ENCODE measurements at places on chromosomes 12 and 14.

DNA sequence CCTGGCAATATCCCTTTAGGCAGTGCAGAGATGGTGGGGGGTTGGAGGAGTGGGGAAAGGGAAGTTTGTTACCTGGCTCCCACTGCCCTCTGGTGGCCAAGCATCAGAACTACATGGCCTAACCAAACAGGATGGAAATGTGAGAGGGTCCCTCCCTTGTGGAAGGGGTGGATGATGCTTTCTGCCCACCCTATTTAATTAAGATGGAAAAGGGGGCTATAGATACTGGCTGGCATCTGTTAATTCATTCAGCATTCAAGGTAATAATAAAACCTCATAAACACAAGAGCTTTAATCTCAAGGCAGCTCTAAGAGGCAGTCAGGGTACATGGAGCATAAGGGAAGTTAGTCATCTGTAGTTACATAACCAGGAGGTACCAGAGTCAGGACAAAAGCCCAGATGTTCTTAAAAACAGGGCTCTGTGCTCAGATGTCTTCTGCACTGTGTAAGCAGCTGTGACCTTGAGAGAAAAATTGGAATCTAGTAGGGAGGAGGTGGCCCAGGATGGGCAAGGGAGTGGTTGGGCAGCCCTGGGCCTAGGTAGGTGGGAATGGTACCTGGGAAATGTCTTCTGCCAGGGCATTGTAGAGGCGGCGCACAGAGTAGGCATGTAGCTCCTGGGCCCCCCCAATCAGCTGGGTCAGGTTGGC is 4.6 kb downstream of the AP1G2 start:
- peak; percentile 68 for DNase-seq

DNA sequence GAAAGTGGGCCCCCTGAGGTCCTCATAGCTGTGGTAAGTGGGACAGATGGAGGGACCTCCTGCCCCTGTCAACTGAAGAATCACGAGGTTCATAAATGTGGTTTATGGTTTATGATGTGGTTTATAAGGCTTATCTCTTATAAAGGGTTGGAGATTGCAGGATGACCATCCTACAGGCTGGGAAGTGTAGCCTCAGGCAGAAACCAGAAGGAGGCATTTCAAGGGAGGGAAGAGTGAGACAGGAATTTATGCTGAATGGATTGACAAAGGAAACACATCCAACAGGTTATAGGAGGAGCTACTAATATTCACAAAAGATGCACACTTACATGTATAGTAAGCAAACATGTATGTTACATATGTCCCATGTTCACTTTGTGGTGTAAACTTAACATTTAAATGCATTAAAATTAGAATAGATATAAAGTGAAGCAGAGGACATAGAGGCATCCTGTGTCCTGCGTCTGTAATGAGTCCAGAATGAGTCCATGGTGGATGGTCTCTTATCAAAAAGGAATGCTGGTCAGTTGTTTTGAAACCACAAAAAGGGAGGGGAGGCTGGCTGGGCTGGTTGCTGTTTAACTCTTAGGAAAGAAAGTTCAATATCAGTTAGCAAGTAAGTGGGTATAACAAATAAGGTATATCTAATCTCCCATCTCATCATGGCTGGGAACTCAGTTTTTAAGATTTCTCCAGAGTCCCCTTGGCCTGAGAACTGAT is 149.0 kb upstream of the RMST start:
- DNase-seq, result no peak

DNA sequence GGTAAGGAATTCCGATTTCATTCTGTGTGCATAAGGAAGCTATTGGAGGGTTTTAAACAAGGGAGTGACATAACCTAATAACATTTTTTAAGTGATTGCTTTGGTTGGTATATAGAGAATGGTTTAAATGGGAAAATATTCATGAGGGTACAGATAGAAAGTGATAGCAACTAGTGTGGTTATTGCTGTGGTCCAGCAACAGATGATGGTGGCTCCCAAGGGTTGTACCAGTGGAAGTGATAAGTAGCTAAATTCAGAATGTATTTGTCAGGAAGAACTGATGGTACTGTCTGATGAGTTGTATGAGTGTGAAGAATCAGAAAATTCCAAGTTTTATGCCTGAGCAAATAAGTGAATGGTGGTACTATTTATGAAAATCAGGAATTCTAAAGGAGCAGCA is 2.6 kb upstream of the CNOT2 start:
- peak; percentile 38 for DNase-seq

GRCh38 chr14:55845963-55846825 is 266.2 kb downstream of the KTN1 start:
- no peak for DNase-seq

DNA sequence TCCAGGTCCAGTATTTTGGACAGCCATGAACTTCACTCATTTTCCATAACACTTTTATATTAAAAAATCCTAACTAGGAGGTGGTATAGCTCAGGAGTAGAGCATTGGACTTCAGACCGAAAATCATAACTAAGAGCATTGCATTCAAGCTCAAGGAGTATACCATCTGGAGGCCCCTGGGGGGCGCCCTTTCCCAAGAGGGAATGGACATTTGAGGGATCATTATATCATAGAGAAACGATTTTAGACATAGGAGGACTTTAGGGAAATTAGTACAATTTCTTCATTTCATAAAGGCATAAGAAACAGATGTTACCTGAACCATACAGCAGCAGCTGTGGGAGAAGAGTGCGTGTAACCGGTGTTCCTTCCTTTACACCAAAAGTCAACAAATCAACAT is 5.2 kb upstream of the ATG14 start:
- DNase-seq, result peak; percentile 54

- DNase-seq, result no peak
These were observed at the start of gene KIF26A for GRCh38 chr14:104138098-104138717. KIF26A (plus strand) TSS chr14:104138587; CDS start chr14:104138723, 136 bp downstream.

GRCh38 chr12:64125913-64126312 is 96.2 kb downstream of the KICS2 start:
- no peak for DNase-seq

- no peak for DNase-seq
These were observed 99.2 kb downstream of the DIP2B start for GRCh38 chr12:50603817-50604639.

- peak; percentile 38 for DNase-seq
These were observed 17.9 kb downstream of the SIVA1 start for GRCh38 chr14:104770851-104771272.

DNA sequence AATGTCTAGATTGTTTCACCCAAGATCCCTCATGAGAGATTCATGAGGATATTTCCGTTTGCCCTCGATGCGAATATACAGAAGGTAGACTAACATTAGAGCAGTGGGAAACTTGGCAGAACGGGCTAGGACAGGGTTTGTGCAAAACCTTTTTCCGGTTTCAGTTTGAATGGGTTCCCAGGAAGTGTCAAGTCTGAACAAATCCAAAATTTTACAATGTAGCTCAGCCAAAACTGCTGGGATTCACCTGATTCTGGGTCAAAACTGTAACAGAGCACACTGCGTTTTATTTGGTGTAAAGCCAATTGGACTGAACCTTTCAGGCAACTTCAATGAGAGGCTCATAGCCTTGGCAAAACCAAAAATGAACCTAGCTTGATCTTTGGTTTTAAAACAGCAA is 337.8 kb upstream of the DIO2 start:
- no peak for DNase-seq

- DNase-seq, result no peak
These were observed 60.6 kb downstream of the NOC4L start for GRCh38 chr12:132204793-132205270.

- no peak for DNase-seq
These were observed 224.4 kb downstream of the NUBPL start for GRCh38 chr14:31785574-31785973.

DNA sequence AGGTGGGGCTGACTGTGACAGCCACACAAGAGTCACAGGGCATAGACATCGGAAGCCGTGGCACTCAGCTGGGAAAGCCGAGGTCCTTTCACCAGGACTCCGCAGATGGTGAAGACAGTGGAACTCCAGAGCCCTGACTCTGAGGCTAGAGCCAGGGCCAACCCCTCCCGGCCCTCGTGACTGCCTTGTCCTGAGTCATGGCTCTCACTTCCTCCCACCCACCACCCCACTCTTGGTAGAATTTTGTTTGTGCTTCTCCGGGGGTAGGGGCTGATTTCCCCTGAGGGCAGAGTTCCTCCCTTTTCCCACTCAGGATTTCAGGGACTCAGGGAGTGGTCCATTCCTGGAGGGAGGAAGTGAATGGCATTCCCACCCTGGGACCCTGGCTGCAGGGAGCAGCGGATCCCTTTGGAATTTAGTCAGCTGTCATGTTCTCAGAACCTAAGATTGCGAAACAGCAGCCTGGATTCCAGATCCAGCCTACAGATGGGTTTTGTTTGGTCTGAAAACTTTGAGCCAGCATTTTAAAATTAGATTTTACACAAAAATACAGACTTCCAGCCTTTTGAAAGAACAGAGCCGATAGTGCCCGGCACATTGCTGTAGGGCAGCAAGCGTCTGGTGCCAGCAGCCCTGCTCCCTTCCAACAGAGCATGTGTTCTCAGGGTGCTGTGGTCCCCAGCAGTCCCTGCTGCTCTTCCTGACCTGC is 50.7 kb downstream of the TPCN1 start:
- peak; percentile 71 for DNase-seq

- DNase-seq, result no peak
These were observed 274.7 kb downstream of the TTC6 start for GRCh38 chr14:37870170-37870569.

DNA sequence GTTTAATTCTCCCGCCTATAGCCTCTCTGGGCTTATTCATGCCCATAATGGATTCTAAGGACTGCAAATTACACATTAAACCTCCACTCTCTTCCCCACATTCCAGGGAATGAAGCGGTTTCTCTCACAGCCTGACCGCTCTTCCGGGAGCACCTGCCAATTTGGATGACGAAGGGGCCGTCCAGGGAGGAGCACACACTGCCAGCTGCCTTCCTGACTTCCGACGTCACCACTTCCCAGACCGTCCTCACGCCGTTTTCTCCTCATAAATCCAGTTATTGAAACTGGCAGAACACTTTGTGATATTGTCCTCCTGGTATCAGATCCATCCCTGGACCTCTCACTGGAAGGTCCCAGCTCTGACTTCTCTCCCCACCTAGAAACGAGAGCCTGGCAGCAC is 87.6 kb downstream of the GCH1 start:
- no peak for DNase-seq

DNA sequence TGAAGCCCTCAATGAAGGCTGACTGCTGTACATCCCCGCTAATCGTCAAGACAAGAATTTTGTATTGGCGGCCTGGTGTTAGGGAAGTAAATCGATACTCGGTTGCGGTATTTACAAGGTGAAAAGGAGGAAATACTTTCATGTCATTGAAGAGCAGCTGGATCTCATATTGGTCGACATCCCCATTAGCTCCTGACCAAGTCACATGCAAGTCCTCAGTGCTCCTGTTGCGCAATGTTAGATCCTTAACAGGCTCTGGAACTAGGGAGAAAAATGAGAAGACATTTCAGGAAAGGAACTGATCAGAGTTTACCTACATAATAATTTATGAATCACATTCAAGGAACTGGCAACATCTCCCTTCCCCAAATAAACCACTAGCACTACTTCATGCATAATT is 66.2 kb downstream of the PTPRB start:
- no peak for DNase-seq

- no peak for DNase-seq
These were observed 10.3 kb downstream of the CLMN start for GRCh38 chr14:95309261-95310051.

- DNase-seq, result no peak
These were observed 291.3 kb downstream of the ACSS3 start for GRCh38 chr12:81369175-81369574.

DNA sequence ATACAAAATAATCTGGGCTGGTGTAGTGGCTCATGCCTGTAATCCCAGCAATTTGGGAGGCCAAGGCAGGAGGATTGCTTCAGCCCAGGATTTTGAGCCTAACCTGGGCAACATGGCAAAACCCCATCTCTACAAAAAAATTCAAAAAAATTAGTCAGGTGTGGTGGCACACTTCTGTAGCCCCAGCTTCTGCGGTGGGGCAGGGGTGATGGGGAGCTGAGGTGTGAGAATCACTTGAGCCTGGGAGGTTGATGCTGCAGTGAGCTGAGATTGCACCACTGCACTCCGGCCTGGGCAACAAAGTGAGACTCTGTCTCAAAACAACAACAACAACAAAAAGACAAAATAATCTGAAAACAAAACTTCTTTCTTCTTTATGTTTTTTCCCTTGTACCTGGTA is 66.0 kb downstream of the TC2N start:
- DNase-seq, result no peak

DNA sequence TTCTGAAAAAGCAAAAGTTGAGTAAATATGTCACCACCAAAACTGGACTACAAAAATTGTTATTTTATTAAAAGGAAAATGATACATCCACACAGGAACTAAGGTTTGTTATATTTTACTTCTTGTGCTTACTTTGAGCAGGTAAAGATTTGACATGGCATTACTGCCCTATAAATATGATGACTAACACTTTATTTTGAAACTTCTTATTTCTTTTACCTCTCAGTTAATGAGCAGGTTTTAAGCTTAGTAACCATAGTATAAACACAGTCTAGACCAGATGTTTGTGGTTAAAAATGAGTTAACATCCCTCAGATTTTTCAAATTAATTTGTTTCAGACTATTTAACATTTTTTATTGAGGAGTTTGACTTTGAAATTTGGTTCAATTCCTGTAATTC is 862.5 kb upstream of the USP15 start:
- no peak for DNase-seq

- no peak for DNase-seq
These were observed 15.3 kb upstream of the CERS5 start for GRCh38 chr12:50182461-50182860.

- peak; percentile 8 for DNase-seq
These were observed 73.9 kb downstream of the NEDD1 start for GRCh38 chr12:96980991-96981414.

DNA sequence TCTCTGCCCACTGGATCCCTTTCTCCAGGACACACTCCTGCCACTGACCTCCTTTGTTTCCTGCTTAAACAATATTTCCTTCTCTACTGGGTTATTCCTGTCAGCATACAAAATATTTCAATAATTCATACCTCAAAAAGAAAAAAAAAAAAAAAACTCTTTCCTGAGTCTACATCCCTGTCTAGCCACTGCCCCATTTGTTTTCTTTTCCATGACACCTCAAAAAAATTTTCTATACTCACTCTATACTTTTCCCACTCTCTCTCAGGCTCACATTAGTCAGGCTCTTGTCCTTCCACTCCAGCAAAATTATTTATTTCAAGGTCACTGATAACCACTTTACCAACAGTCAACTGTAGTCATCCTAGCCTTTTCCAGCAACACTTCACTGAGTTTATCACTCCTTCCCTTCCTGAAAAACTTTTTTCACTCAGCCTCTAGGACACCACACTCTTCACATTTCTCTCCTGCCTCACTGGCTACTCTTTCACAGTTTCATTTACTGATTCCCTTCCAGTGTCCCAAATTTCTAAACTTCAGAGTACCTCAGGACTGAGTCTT is 29.4 kb upstream of the GXYLT1 start:
- DNase-seq, result no peak

- DNase-seq, result no peak
These were observed 9.1 kb upstream of the RASSF8 start for GRCh38 chr12:25949343-25949742.

DNA sequence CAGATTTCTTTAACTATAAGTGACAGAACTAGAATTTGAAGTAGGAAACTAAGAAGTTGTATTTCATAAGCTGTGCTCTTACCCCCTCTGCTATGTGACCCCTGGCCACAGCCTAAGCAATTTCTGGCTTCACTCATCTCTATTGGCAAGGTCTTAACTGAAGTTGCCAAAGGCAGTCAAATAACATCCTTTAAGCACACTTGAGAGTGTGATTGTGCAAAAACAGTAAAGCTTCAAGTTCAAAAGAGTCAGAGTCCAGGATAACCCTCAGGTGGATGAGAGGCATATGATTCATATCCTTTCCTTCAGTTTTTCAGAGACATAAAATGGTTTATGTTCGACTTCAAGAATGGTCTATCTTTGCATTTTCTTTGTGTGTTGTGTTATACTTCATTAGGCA is 45.2 kb downstream of the GRIP1 start:
- DNase-seq, result no peak

- peak; percentile 9 for DNase-seq
These were observed 403.7 kb downstream of the SLC6A15 start for GRCh38 chr12:84508851-84509260.

Measured in NB4 (cell line).